Stimulated activated CD8-positive, alpha-beta memory T cell treated with anti-CD3 and anti-CD28 coated beads, Interleukin-4, amount 100 ng/mL, for 4 hours (primary cell): ENCODE measurements at places on chromosomes 16 and 17.

DNA sequence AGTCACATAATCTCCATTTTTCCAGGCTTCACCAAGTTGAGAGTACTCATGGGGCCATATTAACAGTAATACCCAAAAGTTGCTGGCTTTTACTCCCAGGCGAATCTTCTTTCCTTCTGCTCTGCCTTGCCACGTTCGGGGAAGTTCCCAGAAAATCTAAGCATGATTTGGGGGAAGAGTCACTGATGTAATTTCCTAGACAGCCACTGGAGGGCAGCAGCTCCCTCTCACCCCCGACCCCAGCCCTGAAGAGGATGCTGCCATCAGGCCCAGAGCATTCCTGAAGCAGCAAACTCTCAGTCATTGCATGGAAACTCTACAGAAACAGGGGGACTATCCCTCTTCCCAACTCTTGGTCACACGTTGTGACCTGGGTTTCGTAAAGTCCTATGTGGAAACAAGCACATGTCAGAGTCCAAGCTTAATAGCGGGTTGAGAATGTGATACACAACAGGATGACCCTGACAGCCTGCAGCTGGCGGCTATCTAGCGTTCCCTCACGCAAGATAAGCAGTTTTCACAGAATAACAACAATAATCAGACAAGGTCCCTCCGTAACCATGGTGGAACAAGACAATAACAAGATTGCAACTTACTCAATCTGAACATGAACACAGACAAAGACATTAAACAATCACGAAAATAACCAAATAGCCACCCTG is 43.8 kb upstream of the DHX40 start:
- peak; percentile 23 for DNase-seq

- no peak for DNase-seq
Observed at GRCh38 chr16:66585481-66586239, 6.4 kb downstream of the CMTM2 start.

GRCh38 chr16:82055728-82056549 is 20.9 kb downstream of the HSD17B2 start:
- DNase-seq: no peak

DNA sequence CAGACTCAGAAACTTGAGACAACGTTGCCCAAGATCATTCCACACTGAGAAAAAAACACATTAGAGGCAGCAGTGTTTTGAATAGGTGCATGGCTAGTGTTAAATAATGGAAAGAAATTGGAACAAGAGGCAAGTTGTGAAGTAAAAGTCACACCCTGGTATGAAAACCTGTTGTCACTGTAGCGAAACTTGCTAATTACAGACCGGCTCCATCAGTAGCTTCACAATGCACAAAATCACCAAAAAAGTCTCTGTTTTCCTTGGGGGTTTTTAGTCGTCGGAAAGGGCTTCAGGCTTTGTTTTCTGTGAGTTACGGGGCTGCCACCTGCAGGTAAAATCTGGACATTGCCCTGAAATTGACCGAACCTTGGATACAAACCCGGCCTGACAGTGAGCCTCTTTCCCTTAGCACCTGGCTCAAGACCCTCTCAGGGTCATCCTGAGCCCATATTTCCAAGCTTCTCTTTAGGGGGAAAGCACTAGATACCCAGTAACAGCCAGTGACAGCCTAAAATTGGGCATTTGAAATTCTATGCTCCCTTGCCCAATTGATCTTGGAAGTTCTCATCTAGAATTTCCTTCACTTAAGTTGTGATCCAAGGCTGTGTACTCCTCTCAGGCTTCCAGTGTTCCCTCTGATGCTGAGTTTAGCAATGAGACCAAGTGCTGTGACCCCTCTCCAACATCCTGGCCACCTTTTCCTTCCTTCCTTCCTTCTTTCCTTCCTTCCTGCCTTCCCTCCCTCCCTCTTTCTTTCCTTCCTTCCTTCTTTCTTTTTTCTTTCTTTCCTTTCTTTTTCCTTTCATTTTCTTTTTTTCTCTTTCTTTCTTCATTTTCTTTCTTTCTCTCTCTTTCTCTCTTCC is 7.2 kb upstream of the GRB2 start:
- peak; percentile 37 for DNase-seq

DNA sequence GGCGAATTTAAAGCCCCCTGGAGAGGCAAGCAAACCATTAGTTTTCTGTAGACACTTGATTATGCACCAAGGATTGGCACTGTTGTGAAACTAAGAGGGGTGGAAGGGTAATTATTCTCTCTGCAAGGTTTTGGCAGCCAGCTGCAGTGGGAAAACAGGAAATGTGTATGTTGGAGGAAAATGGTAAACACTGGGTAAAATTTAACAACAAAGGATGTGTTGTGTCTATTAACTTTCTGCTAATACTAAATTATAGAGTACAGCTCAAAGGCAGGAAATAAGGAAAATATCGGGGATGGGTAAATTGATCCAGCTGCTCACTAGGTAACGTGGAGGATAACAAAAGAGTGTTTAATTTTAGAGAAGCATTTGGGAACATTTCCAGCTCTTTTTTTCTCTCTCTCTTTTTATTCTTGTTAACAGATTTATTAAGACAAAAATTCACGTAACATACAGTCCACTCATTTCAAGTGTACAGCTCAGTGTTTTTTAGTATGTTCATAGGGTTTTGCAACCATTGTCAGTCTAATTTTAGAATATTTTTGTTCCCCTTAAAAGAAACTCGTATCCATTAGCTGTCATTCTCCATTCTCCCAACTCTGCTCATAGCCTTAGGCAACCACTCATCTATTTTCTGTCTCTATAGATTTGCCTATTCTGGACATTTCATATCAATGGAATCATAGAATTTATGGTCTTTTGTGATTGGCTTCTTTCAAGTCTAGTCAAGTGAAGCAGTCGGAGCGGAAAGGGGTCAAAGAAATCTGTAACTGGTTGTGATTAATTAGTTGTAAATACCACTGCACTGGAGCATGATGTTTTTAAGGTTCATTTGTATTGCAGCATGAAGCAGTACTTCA is 41.8 kb downstream of the TANGO6 start:
- DNase-seq: no peak

- DNase-seq: no peak
Observed at GRCh38 chr17:40065769-40066510, 3.2 kb downstream of the THRA start.

GRCh38 chr16:85982563-85982939 is 83.6 kb downstream of the IRF8 start:
- DNase-seq: no peak
